CD4-positive, alpha-beta T cell treated with Interleukin-6 at 100 ng/mL for 8 hours (primary cell): ENCODE measurements at places on chromosomes 6 and 20.

- DNase-seq = no peak
These were observed 650 bp upstream of the CASP8AP2 start for GRCh38 chr6:89828988-89829471.

- DNase-seq = no peak
These were observed 179.8 kb upstream of the BMP5 start for GRCh38 chr6:56055081-56055704.

DNA sequence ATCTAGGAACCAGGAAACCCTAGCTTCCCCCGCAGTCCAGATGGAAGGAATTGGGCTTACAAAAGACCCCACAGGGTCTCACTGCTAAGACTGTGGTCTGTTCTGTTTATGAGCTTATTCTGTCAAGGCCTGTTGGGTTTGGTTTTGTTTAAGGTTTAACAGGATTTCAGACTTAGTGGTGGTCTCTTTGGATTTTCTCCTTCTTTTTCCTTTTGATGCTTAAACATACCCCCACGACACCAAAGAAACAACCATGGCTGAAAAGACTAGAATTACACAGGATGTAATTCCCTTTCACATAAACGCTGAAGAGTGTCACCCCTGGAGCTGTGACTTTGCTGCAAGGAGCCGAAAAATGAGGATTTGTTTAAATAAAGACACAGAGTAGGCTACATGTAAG lies 408.6 kb downstream of the PREX1 start:
- no peak for DNase-seq

DNA sequence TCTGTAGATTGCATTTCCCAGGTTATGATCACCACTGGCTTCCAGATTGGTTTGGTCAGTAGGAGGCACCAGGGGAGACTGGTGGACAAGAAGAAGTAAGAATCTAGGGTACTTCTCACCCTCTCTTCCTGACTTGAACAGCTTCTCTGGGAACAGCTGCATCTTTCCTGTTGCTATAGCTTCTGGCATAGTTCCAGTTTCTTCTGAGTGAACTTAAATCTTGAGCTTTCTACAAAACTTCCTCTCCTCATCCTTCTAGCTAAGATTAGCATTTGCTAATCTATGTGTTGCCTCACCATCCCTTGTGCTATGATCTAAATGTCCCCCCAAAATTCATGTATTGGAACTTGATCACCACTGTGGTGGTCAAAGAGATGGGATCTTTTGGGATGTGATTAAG lies 724.6 kb downstream of the UTRN start:
- no peak for DNase-seq
